Activated CD4-positive, alpha-beta T cell treated with anti-CD3 and anti-CD28 coated beads, Interleukin-2, amount 50 U/mL, for 24 hours (primary cell): ENCODE measurements at places on chromosomes 7 and 10.

DNA sequence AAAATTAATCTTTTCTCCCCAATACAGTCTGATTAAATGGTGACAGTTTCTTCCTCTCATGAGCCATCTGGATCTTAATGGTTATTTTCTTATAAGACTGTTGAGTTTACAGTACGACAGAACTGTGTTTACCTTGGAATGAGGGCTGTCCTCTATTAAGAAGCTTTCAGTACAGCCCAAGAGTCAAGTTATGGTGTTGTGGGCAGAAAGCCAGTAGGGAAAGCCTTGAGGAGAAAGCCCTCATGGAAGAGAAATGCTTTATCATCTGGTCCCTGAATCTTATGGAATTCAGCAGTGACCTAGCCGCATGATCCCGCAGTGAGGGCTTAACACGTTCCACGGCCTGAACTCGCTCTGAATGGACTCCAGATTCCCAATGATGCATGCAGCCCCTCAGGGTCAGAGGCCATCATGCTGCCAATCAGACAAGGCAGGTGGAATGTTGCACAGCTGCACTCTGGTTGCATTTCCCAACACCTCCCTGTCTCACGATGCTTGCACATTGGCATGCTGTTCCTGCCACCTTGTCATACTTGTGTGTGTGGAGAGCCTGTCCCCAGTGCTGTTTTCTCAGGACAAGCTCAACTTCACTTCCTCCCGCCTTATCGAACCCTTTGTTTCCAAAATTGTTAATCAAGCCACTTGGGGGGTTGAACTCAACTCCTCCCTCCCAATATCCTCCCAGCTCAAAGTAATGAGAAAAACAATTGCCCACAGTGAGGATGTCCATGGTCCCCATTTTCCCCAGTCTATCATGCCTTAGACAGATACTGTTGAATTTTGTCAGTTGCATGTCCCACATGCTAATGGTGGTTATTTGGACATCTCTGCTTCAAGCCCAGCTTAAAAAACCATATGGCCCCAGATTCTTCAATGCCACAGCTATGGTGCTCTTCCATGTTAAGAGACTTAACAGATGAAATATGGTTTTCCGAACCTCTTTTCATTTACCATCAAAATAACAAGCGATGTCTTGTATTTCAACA, 211.1 kb upstream of the TCF7L2 start:
- DNase-seq, result no peak

- DNase-seq, result no peak
Measured at GRCh38 chr7:151120896-151121295, 34.6 kb downstream of the AGAP3 start.

DNA sequence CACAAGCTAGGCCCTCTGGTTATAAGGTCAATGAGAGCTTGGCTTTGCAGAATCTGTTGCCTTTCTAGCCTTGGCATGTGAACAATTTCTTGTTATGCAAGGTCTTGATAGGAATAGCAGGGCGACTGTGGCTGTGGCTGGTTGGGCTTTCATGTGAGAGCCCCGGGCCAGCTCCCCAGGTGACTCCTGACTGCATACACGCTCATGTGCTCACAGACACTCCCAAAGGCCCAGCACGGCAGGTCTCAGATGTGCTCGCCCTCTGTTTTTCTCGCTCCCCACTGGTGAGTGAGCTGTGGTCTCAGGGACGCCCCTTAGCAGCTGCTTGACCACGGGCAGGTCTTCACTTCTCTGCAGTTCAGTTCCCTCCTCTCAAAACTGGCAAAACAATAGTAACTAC, 37.1 kb upstream of the ZNF32 start:
- DNase-seq, result no peak

DNA sequence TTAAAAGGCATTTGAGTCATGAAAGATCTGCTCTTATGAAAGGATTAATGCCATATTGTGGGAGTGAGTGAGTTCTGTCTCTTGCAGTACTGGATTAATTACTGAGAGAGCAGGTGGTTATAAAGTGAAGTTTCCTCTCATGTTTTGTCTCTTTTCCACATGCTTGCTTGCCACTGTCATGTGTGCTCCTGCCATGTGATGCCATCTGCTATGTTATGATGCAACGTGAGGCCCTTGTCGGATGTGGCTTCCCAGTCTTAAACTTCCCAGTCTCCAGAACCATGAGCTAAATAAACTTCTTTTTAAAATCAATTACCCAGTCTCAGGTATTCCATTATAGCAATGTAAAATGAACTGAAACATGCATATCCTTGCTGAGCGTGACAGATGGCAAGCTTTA, 22.7 kb upstream of the TCTN3 start:
- no peak for DNase-seq

DNA sequence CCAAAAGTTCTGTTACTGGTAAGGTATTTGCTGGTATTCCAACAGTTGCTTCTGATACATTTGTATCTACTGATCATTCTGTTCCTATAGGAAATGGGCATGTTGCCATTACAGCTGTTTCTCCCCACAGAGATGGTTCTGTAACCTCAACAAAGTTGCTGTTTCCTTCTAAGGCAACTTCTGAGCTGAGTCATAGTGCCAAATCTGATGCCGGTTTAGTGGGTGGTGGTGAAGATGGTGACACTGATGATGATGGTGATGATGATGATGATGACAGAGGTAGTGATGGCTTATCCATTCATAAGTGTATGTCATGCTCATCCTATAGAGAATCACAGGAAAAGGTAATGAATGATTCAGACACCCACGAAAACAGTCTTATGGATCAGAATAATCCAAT, 131.0 kb downstream of the AASS start:
- DNase-seq, result no peak

GRCh38 chr10:5640501-5640900, 25.9 kb downstream of the ASB13 start:
- DNase-seq, result no peak

DNA sequence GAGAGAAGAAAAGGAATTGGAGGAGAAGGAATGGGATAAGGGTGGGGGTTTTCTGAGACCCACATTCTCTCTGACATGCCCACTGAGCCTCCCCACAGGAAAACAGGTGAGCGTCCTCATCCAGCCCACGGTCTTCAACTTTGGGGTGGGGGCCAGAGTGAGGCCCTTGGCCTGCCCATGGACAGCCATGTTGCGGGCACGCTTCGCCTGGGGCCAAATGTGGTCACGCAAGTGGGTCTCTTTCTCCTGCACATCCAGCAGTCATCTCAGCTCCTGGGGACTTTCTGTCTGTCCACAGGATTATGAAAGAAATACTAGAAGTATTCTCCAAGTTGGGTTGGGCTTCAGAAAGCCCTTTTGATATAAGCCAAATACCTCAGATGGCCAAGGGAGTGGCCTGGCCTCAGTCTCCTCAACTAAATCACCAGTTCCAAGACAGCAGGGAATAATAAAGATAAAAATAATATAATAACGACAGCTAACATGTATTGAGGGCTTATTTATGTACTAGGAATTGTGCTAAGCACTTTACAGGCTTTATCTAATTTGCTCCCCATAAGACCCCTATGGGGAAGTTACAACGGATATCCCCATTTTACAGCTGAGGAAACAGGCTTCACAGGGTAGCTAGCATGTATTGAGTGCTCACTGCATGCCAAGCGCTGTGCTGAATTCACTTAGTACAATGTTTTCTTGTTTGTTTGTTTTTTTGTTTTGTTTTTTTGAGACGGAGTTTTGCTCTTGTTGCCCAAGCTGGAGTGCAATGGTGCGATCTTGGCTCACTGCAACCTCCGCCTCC, 57.2 kb upstream of the LBX1 start:
- no peak for DNase-seq

- DNase-seq, result no peak
Measured at GRCh38 chr10:43040482-43041256, 36.2 kb upstream of the RET start.

- no peak for DNase-seq
Measured at GRCh38 chr10:89001729-89002072, 11.1 kb downstream of the FAS start.

- no peak for DNase-seq
Measured at GRCh38 chr7:130831817-130832481, 97.9 kb upstream of the KLF14 start.

GRCh38 chr10:112184052-112184371, 447 bp upstream of the GPAM start:
- DNase-seq, result no peak

GRCh38 chr10:126902157-126902556, 3.1 kb upstream of the DOCK1 start:
- DNase-seq, result no peak

GRCh38 chr10:104333728-104334373, 4.4 kb downstream of the ITPRIP start:
- DNase-seq, result no peak

DNA sequence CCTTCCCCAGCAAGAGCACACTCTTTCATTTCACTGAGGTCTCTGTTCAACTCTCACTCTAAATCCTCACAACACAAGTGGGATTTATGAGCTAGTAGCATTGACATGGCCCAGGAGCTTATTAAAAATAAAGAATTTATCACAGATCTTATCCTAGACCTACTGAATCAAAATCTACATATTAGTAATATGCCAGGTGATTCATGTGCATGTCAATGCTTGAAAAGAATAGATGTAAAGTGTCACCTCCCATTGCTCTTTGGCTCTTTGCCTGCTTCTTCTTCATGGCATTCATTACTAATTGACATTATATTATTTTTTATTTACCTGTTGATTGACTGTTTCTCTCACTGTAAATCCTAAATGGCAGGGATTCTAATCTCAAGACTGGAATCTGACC, 459.2 kb upstream of the LRRTM3 start:
- no peak for DNase-seq
